ENCODE measurements at places on chromosomes 1 and 21. TPM values are rescaled to one million over a fixed set of nuclear protein-coding genes. Genes with fewer than 3 reads are reported as not detected.

DNA sequence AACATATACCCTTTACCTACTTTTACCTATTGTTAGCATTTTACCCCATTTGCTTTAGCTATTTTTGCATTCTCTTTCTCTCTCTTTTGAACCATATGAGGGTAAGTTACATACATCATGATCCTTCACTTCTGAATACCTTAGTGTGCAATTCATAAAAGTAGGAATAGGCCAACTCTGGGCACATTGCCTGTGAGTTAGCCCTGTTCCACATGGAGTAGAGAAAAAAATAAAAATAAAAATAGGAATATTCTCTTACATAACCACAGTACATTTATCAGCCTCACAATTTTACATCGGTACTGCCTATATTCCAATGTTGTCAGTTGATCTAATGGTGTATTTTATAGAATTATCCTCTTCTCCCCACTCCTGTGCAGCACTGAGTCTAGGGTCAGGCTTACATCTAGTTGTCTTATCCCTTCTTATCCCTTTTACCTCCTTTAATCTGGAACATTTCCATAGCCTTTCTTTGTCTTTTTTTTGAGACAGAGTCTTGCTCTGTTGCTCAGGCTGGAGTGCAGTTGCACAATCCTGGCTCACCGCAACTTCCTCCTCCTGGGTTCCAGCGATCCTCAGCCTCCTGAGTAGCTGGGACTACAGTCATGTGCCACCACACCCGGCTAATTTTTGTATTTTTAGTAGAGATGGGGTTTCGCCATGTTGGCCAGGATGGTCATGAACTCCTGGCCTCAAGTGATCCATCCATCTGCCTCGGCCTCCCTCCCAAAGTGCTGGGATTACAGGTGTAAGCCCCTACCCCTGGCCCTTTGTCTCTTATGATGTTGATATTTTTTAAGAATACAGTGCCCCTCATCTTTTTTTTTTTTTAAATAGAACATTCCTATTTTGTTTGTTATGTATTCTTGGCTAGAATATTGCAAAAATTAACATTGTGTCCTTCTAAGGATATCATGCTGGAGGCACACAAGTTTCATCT lies 11.1 kb upstream of the SLC30A1 start:
- DNase-seq = peak; percentile 79

GRCh38 chr1:193325042-193325441 lies 138.6 kb upstream of the B3GALT2 start:
- DNase-seq = no peak

DNA sequence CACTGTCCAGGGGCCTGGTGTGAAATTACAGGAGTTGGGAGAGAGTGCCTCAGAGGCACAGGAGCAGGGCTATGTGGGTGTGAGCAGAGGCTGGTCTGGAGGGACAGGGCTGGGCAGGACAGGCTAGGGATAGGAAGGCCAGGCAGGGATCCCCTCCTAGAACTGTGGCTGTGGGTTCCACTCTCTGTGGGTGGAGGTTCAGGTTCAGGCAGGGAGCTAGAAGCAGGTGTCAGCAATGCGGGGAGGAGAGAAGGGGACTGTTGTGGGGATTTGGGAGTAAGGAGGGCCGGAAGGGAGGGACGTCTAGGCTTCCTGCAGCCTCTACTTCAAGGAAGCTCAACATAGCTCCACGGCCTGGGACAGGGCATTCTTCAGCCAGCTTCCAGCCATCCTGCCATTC lies 8.3 kb upstream of the GPR61 start:
- DNase-seq = no peak

Gene KIF14
- 0.10 TPM for total RNA-seq

Gene TMPRSS3
- not detected for total RNA-seq
